Cardiac muscle cell (in vitro differentiated cells and primary cell): ENCODE measurements at places on chromosomes 12 and 14.
A peak's percentile ranks its signal among the peaks of the same experiment; 100 is the strongest.

- DNase-seq, result peak; percentile 42
Observed at GRCh38 chr12:91781114-91781513, 364.5 kb downstream of the BTG1 start.

DNA sequence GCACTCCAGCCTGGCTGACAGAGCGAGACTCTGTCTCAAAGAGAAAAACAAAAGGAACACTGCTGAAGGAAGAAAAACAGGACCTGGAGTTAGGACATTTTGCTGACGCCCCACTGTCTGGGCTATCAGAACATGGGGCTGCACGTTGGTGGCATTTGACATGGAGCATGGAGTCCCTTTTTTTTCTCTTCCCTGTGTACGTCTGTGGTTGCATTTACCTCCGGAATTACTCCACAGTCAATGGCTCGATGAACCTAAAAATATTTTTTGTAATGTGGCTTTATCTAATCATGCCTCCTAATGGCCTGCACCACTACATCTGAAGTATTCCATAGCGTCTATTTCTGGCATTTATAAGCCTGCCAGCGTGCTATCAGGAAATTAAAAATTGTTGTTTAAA lies 30.7 kb downstream of the TESC start:
- DNase-seq, result no peak

DNA sequence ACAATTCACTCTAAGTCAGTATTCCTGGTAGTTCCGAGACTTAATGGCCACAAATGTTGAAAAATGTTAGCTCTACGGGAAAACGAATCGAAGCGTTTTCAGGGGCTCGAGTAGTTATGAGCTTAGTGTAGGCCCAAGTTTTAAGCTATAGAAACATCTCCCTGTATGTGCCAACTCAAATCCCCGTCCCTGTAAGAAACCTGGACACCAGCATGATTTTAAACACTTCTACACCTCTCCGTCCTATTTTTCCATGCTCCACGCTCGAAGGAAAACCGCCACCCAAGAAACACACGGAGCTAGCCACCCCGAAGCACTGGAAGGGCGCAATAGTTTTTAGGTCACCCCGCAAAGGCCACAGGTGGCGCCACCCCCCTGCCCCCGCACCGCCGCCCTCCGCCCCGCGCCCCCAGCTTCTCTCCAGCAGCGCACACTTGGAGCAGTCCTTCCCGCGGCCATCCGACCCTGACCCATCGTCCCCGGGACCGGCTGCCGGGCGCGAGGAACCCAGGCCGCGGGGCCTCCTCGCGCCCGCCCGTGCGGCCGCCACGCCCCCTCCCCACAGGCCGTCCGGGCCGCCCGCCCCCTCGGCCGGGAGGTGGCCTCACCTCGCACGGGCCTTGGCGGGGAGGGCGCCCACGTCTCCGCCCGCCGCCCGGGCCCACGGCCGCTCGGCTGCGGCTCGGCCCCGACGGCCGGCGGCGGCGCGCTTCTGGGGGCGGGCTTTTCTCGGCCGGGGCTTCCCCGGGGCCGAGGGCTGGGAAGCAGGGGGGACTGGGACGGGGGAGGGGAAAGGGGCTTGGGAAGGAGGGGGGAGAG lies 522 bp downstream of the R3HDM2 start:
- DNase-seq, result peak; percentile 30

DNA sequence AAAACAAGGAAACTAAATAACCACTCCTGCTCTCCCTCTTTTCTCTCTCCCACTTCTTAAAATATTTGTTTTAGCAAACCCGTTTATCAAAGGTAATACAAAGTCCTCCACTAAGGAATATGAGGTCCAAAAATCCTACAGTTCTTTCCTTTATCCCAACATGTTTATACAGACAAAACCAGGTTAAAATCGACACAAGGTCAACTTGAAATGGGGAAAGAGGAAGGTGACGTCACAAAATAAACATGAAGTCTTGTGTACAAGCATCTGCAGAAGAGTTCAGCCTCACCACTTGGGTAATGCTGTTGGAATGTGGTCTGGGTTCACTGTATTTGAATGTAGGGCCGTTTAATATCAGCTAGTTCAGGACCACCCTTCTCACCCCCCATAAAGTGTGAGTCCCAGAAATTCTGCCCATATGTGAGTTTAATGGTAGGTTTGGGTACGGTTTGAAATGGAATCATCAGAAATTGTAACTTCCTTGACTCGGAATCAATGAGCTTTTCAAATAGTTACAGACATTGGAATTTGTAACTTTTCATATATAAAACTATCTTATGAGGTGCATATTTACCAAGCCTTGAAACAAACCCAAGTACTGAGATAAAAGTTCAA lies 120.0 kb upstream of the SLC38A2 start:
- no peak for DNase-seq

DNA sequence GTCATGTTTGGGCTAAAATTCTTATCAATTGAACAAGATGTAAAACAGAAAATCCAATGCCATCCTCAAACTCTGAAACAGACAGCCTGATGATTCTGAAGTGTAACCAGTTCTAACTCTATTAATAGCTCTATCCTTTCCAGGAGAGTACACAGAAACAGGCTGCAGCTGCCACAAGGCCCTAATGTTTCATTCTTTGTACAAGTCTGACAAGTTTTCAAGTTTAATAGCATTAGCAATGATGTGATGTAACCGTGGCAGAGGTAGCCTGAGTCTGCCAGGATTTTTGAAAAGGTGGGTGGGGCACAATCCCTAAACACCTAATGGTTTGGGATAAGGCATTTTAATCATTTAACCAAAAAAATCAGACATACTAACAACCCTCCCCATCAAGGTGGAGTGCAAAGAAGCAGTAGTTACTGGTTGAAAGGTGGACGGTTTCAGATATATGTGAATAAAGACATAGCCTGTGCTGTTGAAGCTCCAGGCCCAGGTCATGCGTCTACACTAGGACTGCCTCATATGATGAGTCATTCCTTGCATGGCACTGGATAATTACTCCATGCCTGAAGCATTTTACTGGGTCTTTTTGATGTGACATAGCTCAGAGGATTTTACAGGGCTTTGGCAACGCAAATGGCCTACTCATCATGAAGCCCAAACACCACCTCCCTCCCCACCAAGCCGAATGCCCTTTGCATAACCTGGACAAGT lies 145.1 kb upstream of the GRIP1 start:
- peak; percentile 22 for DNase-seq

DNA sequence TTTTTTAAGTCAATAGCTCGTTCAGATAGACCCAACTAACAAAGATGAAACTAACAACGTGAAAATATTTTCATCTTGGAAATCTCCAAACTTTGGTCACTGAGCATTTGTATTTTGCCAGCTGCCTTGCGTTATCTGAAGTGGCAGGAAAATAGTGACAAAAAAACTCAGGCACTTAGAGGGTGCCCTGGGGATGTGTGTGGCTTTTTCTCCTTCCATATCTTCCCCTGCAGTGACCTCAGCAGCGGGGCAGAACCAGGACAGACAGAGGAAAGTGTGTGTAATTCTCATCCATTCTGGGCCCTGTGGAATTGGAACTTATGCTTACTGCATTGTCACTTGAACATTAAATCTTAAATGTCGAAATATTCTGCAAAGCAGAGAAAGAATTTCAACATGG lies 152.0 kb downstream of the BCAT1 start:
- peak; percentile 26 for DNase-seq

DNA sequence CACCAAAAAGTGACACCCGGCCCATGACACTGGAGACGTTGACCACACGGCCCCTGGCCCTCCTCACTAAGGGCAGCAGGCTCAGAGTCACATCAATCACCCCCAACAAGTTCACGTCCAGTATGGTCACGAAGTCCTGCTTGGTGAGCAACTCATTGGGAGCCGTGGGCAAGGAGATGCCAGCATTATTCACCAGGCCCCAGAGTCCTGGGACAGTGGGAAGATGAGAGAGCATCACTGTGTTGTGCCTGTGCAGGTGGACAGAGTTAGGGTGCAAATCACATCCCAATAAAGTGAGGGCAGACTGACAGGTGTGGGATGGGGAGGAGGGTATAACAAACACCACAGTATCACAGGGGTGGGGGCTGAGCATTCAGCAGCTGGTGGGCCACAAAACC lies 2.5 kb downstream of the RDH16 start:
- no peak for DNase-seq

DNA sequence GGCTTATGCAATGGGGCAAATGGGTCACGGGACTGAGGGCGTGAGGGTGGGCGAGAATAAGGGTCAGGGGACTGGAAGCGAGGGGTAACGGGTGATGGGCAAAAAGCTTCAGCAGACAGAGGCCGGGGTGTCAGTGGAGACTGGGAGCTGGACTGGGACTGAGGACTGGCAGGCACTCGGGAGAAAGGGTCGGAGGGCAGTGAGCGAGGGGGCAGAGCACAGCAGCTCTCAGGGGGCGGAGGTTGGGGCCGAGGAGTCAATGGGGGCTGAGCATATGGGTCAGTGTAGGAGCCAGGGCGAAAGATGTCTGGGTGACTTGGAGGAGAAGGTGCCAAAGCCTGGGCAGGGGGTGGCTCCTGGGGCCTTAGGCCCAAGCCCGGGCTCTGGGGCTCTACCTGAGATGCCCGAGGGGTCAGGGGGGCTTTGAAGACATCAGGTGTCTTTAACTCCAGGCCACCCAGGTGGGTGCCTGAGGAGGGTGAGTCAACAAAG lies 20.2 kb downstream of the KMT2D start:
- DNase-seq, result no peak

- DNase-seq, result no peak
Observed at GRCh38 chr12:95607642-95608041, 56.4 kb upstream of the USP44 start.

- DNase-seq, result peak; percentile 91
Observed at GRCh38 chr12:93467351-93468007, at the start of gene MRPL42. TSS of gene MRPL42 (plus strand) at chr12:93467514. CDS start at chr12:93469286, 1,772 bp downstream.

DNA sequence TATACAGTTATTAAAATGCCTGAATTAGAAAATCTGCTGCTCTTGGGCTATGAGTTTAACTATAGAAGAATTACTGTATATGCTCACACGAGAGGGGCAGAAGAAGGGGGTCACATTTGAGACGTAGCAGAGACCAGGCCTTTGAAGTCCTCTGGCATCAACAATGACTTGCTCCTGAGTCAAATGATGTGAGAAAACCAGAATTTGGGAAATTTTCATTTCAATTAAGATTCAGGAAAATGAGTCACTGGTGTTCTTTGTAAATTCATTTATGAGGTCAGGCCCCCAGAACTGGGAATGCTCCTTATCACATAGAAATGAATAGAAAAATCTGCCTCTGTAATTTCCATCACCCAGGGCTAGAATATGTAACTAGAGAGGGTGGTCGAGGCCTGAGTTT lies 92.9 kb downstream of the APAF1 start:
- no peak for DNase-seq

GRCh38 chr14:21093018-21093417 lies 5.4 kb downstream of the ZNF219 start:
- DNase-seq, result no peak

GRCh38 chr14:102644523-102644922 lies 52.1 kb downstream of the RCOR1 start:
- DNase-seq, result no peak

DNA sequence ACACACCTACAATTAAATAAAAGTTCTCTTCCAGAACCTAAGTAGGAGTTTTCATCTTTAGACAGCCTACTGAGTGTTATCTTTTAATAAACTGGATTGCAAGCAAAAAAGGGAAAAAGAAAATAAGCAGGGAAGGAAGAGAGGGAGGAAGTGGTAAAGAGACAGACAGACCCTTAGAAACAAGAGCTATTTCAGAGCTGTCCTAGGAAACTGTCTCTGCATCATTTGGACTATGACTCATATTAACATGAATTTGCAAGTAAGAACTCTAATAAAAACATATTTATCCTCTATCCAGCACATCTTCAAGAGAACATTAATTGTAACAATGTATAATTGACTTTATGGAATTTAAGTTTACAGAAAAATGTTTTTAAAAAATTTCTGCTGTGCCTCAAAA lies 438.8 kb upstream of the USP15 start:
- DNase-seq, result no peak

GRCh38 chr14:25122211-25122610 lies 72.3 kb upstream of the STXBP6 start:
- peak; percentile 41 for DNase-seq

GRCh38 chr12:120640861-120641833 lies 721 bp downstream of the CABP1 start:
- DNase-seq, result peak; percentile 90

- no peak for DNase-seq
Observed at GRCh38 chr12:10160617-10161385, 11.1 kb downstream of the OLR1 start.

DNA sequence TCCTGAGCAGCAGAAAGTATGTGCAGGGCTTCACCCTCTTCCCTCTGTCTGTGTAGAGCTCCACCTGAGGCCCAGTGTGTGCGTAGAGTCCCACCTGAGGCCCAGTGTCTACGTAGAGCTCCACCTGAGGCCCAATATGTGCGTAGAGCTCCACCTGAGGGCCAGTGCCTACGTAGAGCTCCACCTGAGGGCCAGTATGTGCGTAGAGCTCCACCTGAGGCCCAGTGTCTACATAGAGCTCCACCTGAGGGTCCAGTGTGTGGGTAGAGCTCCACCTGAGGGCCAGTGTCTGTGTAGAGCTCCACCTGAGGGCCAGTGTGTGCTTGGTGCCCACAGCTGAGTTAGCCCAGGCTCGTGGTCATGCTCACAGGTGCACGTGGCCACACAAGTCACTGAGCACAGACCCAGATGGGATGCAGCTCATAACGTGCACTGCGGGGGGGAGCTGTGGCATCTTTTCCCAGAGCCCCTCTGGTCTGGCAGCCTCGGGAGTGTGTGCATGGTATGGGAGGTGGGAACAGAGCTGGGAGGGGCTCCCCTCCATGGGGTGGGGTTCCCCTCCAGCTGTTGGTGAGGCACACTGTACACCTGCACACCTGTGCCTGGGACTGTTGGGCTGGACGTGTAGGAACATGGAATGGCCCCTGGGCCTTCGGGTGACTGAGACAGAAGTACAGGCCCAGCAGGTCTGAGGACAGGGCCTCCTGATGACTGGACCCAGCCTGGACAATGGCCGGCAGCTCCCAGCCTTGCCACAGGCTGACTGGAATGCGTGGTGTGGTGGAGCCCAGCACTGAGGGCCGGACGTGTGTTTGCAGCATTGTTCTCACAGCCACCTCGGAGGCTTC lies 20.1 kb downstream of the PACS2 start:
- DNase-seq, result no peak

DNA sequence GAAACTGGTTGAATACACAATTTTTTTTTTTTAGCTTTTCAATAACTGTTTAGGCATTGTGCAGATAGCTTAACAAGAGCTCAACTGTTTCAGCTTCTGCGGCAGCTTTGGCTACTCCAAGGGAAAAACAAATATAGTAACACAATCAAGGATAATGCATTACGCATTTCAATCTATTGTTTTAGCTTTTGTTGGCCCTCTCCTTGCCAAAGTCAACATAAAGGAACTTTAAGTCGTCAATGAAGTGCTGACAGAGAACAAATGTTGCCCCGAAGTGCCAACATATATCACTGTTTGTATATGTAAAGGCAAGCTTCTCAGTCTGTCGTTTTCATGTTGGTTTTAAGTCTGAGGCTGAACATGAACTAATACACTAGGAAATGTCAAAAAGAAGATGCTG lies 1087.4 kb upstream of the FLRT2 start:
- DNase-seq, result peak; percentile 53

- DNase-seq, result peak; percentile 76
Observed at GRCh38 chr14:96204151-96205058, at the start of gene BDKRB2. TSS of gene BDKRB2 (plus strand) at chr14:96204839. CDS start at chr14:96237108, 32,269 bp downstream.

- DNase-seq, result peak; percentile 88
Observed at GRCh38 chr12:121748571-121749265, 36.2 kb downstream of the TMEM120B start.

- peak; percentile 91 for DNase-seq
Observed at GRCh38 chr12:32502693-32503502, 103.5 kb downstream of the FGD4 start.
